ENCODE measurements at places on chromosomes 3 and 15.

DNA sequence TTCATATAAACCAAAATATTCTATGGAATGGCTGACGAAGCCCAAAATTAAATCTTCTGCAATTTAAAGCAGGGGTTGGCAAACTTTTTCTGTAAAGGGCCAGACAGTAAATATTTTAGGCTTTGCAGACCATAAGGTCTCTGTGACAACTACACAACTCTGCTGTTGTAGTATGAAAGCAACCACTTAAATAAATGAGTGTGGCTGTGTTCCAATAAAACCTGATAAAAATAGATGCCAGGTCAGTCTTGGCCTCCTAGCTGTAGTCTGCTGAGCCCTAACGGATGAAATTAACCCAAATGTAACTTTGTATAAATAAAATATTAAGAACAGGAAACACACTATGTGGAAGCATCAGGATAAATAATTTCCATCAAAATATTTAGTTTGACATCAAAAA is 104.2 kb downstream of the FBXL22 start:
- no peak for DNase-seq

DNA sequence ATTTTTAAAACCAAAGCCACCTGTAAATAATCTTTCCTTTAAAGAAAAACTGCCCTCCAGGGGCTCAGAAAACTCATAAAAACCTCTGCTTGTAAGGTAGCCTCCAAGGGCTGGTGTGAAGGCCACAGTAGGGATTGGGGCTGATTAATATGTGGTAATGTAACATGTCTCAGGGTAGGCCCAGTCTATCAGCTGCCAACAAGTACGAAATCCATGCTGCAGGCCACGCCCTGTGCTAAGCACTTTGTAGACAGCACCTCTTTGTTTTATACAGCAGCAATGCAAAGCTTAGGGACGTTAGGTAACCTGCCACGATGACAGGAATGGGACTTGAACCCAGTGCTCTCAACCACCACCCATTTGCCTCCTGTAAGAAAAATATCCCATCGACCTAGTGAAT is 65.6 kb upstream of the PRICKLE2 start:
- DNase-seq = no peak

- DNase-seq = no peak
Observed at GRCh38 chr3:69411346-69411745, 25.5 kb upstream of the FRMD4B start.

- DNase-seq = no peak
Observed at GRCh38 chr3:183698318-183698751, 738 bp downstream of the YEATS2 start.
